ENCODE measurements at places on chromosomes 1 and 21.
A peak's percentile ranks its signal among the peaks of the same experiment; 100 is the strongest.

DNA sequence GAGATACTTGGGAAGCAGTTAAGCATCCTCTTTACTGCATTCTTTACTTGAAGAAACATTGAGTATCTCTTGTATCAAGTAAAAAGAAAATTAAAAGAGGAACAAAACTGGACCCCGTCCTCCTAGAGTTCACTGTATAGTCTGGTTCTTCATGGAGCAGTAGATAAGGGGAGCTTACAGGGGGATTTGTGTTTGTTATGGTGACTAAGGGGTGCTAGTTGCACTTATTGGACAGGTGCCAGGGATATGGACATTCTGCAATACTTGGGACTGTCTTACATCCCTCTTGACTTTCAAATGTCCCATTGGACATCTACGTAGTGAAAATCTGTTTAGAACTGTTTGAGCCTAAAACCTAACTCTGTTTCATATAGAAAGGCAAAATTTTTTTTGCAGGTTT is 67.2 kb downstream of the ALG14 start:
- no peak for DNase-seq

GRCh38 chr21:39180429-39181019 is 2.7 kb downstream of the PSMG1 start:
- DNase-seq, result no peak

GRCh38 chr1:168941640-168942039 is 164.8 kb upstream of the ATP1B1 start:
- DNase-seq, result no peak

DNA sequence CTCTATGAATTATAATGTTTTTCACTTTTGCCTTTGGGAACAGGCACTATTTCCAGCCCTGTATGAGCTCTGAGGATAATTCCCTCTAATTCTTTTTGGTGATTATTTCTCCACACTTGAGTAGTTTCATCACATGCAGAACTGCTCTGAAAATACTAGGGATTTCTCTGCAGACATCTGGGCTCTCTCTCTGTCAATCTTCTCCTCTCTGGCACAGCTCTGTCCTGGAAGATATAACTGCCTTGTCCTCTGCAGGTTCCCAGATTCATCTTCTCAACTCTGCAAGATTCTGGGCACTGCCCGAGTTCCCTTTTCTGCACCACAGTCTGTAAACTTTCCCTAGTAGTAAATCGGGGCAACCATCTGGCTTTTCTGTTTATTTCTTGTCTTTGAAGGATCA is 131.3 kb upstream of the FMN2 start:
- no peak for DNase-seq

DNA sequence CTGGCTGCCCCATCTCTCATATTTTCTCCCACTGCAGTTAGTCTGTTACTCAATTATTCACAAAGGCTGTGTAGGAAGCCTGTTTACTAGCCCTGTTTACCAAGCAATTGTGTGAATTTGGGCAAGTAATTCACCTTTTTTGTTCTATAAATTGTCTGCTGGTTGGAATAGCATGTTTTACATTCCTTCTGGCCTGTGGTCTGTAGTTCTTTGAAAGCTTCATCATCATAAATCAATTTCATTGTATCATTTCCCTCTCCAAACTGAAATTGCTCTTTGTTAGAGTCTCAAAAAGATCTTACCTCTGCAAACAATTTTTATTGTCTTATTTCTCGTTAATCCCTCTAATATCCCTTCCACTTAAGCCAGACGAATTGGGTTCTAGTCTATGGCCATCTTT is 1059.5 kb upstream of the ADGRL4 start:
- DNase-seq, result peak; percentile 62

DNA sequence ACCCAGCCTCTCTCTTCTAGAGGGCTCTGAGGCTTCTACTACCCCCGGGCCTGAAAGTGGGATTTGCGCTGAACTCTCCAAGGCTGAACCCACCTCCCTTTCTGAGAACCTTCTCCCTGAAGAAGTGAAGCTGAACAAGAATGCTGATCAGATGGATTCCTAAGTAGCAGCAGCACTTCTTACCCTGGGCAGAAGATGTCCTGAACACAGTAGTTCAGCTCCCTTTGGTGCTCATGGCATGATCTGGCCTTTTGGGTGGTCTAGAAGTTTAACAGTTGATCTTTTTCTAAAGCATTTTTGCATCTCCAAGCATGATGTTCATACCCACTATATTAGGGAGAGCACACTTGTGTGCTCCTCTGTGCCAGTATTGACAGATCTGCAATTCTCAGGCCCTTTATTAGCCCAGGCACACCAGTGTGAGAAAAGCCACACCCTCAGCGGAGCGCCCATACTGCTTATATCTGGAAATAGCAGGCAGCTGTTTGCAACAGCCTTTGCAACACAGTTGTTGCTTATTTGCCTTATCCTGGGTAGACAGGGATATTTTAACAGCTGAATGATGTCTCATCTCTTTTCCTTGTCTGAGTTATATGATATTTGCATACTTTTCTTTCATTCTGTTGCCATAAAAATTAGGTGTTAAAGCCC is 34.2 kb downstream of the CNN3 start:
- DNase-seq, result no peak

- no peak for DNase-seq
Measured at GRCh38 chr1:150182247-150182646, 32.5 kb downstream of the PLEKHO1 start.

DNA sequence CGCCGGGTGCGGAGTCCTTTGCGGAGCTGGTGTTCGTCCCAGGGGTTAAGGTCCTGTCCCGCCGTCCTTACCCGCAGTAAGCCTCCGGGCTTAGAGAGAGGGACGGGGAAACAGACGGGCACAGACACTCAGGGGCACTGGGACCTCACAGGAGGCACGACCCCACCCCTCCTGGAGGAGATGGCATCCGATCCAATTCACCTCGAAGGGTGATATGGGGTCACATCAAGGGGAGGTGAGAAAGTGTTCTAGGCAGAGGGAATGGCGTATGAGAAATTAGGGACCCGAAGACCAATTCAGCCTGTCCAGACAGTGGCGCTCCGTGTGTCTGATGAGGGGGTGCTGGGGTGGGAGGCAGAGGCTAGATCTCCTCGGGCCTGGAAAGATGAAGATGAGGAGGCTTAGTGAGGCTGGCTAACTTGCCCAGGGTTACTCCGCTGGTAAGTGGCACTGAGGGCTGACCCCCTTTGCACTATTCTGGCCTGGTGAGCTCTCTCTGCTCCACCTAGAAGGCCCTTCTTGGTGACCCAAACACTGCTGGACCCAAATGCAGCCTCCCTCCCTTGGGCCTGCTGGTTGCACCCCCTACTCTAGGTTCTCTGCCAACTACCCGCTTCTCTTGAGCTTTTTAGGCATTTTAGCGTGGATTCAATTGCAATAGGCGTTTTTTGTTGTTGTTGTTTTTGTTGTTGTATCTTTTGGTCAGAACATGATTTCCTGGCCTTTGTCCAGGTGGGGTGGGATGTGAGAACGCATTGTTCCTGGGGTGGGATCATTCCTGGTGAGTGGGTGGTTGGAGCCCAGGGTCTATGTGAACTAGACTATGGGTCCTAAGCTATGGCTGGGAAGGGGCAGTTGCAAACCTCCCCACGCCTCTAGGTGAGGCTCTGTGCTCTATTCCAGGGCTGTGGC is 12.3 kb downstream of the BTBD19 start:
- no peak for DNase-seq

- DNase-seq, result no peak
Measured at GRCh38 chr1:25554886-25555752, 11.7 kb downstream of the LDLRAP1 start.

DNA sequence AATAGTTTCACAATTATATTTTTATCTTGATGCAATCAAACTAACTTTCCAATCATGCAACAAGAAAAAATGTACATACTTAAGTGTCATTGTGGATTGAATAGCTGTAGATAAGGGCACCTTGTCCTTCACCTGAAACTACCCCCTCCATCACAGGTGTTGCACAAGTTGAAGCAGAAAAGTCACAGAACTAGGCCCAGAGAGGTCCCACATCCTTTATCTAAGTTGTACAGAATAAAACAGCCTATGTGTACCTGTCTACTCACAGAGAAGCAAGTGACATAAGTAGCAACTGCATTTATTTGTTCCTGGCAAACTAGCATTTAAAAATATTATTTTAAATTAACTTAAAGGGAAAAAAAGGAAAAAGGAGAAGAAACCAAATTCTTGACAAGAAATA is 256.8 kb downstream of the FAF1 start:
- DNase-seq, result no peak

GRCh38 chr1:26555550-26555981 is 26.0 kb downstream of the RPS6KA1 start:
- no peak for DNase-seq

DNA sequence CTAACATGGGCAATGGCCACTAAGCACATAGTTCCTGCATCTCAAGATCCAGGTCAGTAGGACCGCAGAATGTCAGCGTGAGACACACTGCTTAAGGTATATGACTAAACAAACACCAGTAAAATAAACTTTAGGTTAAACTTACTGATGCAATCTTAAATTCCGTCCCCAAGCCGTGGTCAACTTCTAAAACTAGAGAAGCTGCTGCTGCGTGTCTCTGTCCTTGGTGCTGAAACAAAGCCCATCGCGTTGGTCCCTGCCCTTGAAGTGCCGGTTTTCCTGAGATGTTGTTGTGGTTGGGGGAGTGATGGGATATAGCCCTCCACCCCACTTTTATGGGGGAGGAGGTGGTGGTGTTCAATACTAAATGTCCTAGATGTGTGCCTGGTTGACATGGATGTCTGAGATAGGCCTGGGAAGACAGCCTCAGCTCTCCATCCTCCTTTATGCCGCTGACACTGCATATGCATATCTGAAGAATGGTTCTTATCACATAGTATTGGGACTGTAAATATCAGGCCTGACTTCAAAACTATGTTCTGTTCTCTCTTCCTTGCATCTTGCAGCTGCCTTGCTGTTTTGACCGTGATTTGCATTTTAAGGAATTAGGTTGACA is 72.0 kb upstream of the KCNA3 start:
- DNase-seq, result no peak

Data from NCI-H2081 (cell line).